ENCODE measurements at places on chromosomes 12 and 14. TPM values are rescaled to one million over a fixed set of nuclear protein-coding genes. Genes with fewer than 3 reads are reported as not detected.

The WIF1 gene
- total RNA-seq, result 171 TPM

GRCh38 chr12:76246611-76247010 is 101.6 kb downstream of the BBS10 start:
- no peak for DNase-seq

The HSP90B1 gene
- total RNA-seq, result 676 TPM

GRCh38 chr12:109125791-109126190 is 9.4 kb downstream of the ACACB start:
- no peak for DNase-seq

DNA sequence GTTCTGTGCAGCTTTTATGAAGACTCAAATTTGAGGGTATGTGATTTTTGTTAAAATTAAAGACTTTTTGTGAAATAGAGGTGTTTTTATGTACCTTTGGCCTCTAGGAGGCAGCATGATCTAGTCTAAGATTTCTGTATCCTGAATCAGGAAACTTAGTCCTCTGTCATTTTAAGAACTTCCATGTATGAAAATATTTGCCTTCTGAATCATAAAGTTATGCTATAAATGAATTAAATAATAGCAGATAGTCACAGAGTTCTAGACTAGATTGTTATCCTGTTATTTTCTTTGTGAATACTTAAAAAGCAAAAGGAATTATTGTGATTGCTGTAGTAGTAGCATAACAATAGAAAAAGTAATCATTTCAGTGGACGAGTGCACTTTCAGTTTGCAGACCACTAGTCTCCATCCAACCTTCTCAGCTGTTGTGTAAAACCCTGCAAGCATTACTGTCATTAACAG is 56.3 kb downstream of the FGD4 start:
- no peak for DNase-seq

DNA sequence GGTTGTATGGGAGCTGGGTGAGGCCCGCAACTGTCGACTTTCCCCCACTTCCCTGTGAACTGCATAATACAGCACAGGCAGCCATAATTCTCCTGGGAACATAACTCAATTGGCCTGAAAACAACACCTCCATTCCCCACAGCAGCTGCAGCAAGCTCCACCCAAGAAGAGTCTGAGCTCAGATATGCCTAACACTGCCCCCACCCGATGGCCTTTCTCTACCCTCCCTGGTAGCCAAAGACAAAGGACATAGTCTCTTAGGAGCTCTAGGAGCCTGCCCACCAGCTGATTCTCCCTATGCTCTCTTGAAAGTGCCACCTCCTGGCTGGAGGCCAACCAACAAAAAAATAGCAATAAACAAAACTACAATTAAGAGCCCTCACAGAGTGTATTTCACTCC is 542.7 kb upstream of the LMO3 start:
- DNase-seq, result peak; percentile 39

The CLEC4D gene
- 1.1 TPM for total RNA-seq
